ENCODE measurements at places on chromosomes 6 and 20.
A peak's percentile ranks its signal among the peaks of the same experiment; 100 is the strongest.

DNA sequence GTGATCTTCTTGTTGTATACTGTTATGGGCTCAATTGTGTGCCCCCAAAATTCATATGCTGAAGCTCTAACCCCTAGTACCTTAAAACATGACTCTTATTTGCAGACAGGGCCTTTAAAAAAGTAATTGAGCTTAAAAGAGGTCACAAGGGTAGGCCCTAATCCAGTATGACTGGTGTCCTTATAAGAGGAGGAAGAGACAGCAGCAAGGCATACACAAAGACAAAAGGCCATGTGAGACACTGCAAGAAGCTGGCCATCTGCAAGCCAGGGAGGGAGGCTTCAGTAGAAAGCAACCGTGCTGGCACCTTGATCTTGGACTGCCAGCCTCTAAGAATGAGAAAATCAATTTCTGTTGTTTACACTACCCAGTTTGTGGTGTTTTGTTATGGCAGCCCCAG, 8.4 kb downstream of the CAGE1 start:
- no peak for DNase-seq

DNA sequence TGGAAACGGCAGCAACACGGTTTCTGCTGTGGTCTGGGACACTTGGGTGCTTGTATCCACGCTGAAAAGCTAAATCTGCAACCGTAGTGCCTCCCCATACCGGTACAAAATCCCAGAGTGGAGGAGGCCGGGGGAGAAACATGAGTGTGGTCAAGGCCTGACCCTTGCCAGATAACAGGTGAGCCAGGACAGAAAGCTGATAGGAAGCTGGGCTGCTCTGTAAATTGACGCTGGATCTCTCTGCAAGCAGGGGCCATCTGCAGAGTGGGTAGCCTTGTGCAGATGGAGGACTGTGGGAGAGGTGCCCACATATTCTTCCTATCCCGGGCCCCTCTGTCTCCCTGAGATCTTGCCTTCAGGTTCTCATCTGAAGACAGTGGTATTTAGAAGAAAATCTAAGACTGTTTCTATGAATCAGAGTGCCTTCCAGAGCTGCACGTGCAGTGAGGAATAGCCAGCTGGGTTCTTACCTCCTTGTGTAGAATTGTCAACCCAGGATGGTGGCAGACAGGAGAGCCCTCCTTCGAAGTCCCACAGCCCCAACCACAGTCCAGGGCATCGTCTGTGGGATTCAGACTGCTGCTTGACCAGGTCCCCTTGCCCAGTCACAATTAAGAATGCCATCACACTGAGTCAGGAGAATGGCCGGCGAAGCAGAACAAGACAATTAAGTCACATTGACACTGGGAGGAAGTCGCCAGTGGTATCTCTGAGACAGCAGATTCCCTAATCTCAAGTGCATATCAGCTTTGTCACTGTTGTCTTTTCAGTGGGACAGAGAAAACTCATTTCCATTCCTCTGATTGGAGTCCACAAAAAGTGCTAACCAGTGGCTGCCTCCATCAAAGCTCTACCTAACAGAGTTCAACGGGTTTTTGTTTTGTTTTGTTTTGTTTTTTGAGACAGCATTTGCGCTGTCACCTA, 100.0 kb upstream of the RIPOR2 start:
- no peak for DNase-seq

- DNase-seq, result no peak
Observed at GRCh38 chr6:93679836-93680235, 260.5 kb upstream of the EPHA7 start.

- no peak for DNase-seq
Observed at GRCh38 chr20:22572023-22572422, 12.3 kb downstream of the FOXA2 start.

- no peak for DNase-seq
Observed at GRCh38 chr6:129105035-129105434, 222.1 kb downstream of the LAMA2 start.

DNA sequence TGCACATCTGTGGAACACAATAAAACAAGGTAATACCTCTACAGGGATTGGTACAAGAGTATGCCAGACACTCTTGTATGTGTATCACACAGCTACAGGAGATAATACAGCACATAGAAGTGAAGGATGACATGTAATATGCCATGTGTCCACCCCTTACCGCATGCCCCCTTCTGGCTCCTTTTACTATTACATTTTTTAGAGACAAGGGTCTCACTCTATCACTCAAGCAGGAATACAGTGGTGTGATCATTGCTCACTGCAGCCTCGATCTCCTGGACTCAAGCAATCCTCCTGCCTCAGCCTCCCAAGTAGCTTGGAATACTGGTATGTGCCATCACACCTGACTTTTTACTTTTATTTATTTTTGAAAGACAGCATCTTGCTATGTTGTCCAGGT, 4.2 kb upstream of the NCR3 start:
- DNase-seq, result peak; percentile 28

- DNase-seq, result no peak
Observed at GRCh38 chr6:57209030-57209429, 13.1 kb downstream of the RAB23 start.

DNA sequence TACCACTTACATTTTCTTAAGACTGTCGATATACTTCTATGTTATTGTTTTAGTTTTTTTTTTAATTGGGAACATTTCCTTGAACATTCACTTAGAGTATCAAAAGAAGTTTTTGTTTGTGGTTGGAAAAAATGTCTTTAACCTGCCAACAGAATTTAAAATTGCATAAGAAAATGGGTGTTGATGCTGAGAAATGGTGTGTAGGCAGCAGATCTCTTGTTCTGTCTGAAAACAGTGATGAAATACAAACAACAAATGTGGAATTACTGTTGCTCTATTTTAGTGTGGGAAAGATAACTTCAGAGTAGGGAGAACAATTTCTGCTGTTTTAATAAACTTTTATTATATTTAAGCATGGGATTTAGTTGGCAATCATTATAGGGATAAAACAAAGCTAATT, 293.5 kb downstream of the CDKAL1 start:
- peak; percentile 65 for DNase-seq

- no peak for DNase-seq
Observed at GRCh38 chr20:2260250-2260649, 35.6 kb upstream of the TGM3 start.
